Activated CD4-positive, alpha-beta T cell treated with anti-CD3 and anti-CD28 coated beads for 4 hours (primary cell): ENCODE measurements at places on chromosomes 13 and 19.

DNA sequence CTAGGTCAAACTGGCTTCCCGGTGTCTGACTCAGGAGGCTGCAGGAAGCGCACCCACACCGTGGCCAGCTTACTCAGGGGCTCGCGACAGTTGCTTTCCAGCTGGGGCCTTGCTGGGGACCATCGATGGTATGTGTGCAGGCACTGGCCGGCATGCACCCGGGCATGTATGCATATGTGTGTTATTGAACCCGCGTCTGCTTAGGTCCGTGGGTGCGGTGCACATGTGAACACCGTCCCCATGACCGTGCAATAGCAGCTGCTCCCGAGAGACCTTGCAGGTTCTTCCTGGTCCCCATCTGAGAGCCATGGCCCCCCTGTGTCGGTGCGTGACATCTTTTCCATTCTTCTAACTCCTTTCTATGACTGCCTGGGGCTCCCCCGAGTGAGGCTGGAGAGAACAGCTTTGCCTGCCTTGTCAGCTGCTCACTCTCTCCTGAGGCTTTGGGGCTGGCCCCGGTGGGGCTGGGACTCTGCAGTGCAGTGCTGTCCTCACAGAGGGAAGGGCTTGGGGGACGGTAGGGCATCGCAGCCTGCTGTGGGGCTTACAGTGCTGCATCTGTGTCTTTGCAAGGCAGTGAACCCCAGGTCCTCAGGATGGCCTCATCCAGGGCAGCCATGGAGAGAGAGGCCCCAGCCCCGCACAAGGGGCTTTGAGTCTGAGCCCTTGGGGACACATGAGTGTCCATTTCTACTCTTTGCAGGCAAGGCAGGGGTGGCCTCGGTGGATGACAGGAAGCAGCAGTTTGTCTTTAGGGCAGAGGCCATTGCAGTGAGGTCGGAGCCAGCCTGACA lies 65.1 kb downstream of the CHST8 start:
- no peak for DNase-seq

DNA sequence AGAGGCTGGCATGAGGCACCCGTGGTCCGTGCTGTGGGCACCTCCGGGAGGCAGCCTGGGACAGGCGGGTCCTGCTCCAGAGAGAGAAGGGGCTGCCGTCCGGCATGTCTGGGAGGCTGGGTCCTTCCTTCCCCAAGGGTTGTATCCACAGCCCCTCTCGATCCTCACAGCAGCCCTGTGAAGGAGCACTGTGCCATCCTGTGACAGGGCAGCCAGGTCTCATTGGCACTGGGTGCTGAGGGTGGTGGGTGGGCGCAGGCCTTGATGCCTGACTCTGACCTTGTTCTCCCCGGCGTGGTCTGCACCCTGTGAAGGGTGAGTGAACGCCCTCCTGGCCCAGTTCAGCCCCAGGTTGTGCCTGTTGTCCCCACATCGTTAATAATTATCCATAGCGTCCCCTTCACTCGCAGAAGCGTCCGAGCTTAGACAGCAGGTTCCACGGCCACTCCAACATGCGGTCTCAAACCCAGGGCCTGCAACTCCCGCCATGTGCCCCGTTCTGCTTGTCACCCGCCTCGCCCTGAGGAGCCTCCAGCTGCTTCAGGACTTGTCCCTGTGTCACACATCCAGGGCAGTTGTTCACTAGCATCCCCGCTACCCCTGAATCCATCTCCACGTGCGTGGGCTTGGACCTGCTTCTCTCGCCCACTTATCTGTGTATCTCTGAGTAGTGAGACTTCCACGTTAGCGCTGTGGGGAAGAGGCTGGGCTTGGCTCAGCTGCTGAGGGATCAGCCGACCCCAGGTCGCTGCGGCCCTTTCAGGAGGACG lies 10.6 kb downstream of the ATP11A start:
- DNase-seq, result no peak

- DNase-seq, result no peak
Measured at GRCh38 chr13:113969973-113970611, 3.8 kb downstream of the C13orf46 start.

DNA sequence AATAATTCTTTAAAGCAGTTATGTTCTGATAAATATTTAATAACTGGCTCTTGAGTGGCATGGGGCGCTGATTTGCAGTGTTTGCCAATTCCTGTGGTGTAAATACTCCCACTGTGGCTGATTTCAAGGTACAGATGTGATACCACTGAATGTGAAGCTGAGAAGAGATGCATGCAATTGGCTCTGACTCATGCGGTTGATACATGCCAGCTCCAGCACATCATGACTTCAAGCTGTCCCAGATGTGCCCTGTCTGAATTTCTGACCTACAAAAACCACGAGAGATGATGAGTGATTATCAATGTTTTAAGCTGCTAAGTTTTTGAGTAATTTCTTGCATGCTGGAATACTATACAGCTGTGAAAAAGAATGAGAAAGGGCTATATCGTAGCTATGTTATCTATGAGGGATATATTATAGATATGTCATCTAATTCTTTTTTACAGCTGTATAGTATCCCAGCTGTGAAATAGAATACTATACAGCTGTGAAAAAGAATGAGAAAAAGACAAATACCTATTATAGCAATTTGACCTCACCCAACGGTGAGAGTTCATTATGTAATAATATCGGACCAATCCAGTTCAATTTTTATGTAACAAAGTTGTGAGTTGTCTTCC lies 7.6 kb upstream of the ACSBG2 start:
- DNase-seq, result no peak

- DNase-seq, result no peak
Measured at GRCh38 chr19:35279985-35280821, 2.1 kb upstream of the HAMP start.

DNA sequence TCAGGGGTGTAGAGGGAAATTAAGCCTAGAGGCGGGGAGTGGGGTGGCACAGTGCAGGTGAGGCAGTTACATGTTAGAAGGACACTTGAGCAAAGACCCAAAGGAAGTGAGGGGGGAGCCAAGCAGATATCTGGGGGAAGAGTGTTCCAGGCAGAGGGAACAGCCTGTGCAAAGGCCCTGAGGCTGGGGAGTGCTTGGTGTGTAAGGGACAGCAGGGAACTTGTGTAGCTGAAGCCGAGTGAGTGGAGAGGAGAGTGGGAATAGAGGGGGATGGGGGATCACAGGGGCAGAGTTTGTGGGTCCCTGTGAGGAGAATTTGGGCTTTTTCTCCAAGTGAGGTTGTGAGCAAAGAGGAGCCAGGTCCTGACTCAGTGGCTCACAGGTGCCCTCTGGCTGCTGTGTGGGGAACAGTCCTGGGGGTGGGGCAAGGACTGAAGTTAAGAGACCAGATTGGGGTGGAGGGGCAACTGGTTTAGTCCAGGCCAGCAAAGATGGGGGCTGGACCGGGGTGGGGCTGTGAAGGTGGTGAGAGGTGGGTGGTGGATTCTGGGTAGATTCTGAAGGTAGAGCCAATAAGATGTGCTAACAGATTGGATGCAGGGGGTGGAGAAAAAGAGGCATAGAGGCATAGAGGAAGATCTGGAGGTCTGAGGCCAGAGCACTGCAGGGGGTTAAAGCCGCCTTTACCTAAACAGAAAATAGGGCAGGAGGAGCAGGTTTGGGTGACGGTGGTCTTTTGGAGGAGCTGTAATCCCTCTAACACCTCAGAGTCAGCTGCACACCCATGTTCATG lies 75.3 kb downstream of the CACNA1A start:
- DNase-seq, result peak; percentile 28

- no peak for DNase-seq
Measured at GRCh38 chr19:46932346-46932745, 71.5 kb downstream of the ARHGAP35 start.

DNA sequence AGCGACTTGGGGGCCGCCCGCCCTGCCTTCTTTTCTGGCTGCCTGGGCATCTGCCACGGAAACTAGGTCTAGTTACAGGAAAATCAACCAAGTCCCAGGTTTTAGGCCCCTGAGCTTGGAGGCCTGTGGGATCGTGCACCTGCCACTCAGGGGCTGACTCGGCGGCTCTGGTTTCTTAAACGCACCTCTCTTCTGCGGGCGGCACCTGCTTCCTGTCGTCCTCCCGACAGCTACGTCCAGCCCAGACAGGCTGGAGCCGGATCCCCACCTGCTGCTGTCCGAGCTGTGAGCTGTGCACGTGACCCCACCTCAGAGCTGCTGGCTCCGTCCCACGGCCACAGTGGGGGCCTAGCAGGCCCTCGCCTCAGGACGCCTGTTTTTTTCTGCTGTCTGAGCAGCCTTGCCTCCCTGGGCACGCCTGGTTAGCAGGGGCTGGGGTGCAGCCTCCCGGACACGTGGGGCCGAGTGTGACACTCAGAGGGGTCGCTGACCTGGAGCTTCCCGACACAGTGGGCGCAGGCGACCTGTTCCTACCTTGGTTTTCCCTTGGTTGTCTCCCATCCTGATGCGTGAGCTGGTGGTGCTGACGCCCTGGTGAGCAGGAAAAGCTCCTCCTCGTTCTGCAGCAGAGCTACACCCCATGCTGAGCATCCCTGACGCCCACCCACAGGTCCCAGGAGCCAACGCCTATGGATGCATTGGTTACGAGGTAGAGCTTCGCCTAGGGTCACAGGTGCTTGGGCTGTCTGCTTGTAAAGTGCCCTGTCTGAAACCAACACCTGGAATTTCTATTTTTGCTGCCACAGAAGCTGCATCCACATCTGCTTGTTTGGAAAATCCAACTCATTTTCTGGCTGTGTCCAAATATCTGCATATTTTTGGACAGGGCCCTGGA lies 17.5 kb downstream of the TMEM255B start:
- no peak for DNase-seq

GRCh38 chr13:25541434-25542123 lies 169.8 kb downstream of the ATP8A2 start:
- DNase-seq, result no peak

DNA sequence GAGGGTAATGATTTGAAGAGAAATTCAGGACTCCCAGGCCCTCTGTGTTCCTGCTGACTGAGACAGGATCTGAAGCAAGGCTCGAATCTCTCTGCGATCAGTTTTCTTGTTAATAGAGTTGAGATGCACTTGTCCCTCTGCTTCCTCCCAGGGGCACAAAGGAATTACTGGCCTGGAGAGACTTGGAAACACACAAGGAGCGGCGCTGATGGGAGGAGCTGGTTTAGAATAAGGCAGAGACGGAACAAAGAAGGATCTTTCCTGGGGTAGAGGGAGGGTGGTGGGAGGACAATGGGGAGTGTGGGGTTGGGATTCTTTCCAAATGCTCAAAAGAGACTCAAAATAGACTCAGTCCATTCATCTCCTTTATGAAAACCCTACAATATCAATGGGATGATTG lies 719.1 kb downstream of the UQCRFS1 start:
- DNase-seq, result no peak

- peak; percentile 43 for DNase-seq
Measured at GRCh38 chr13:95185851-95186250, 115.4 kb downstream of the ABCC4 start.

DNA sequence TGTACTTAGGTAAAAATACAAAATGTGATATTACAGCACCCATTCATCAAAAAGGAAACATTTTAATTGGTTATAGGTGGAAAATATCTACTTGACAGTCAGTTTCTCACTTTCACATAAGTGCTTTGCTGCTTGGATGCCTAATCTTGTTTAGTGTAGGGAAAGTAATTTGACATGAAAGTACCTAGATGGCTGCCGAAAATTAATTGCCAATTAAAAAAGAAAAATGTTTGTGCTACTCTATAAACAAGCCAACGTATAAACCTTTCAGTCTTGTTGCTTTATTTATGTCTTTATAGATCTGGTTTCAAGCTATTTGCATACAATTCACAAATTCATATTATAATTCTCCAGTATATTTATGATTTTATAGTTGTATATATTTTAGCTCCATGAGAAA lies 729.9 kb downstream of the DACH1 start:
- DNase-seq, result no peak

GRCh38 chr13:102962430-102962829 lies 103.8 kb downstream of the SLC10A2 start:
- DNase-seq, result no peak
